ENCODE measurements at places on chromosomes 1 and 21.

- no peaks in the 10 kb centered on the region for H3K4me1 ChIP-seq
- no peaks in the 10 kb centered on the region for H3K27me3 ChIP-seq
These were observed 210.8 kb downstream of the COL11A1 start for GRCh38 chr1:102897557-102897956.

DNA sequence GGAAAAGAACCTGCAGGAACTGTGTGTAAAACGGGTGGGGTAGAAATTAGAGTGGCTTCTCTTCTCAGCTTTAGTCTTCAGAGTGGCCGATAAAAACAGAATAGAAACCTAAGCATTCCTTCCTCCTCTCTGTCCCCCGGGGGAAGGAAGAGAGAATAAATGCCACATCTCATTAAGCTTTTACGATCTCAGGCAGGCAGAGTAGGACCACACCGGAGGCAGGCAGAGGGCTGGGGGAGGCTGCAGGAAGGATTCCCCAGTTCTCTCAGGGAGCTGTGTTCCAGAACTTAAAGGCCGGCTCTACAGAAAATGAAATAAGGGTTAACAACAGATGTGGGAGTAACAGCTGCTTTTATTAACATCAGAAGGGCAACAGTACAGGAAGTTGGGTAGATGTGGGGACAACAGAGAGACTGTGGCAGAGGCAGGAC, 24.5 kb upstream of the MEF2D start:
- H3K27ac ChIP-seq = no peak overlapping the region
- no peak for DNase-seq
- no peak overlapping the region for H3K4me3 ChIP-seq

DNA sequence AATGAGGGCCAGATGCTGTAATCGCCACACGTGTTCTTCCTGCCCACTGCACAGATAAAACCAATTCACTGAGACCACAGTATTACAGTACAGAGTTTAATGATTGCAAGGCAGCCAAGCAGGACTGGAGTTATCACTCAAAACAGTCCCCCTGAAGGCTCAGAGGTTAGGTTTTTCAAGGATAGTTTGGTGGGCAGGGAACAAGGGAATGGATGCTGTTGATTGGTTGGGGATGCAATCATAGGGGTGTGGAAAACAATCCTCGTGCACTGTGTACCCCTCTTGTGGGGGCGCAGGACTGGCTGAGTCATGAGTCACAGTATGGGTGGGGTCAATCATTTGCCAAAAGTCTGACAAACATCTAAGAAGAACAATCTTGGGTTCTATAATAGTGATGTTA, 12.4 kb upstream of the USP1 start:
- H3K4me1 ChIP-seq = no peaks in the 10 kb centered on the region
- H3K36me3 ChIP-seq = no peaks in the 10 kb centered on the region
- H3K27ac ChIP-seq = no peak overlapping the region
- H3K4me3 ChIP-seq = no peak overlapping the region

DNA sequence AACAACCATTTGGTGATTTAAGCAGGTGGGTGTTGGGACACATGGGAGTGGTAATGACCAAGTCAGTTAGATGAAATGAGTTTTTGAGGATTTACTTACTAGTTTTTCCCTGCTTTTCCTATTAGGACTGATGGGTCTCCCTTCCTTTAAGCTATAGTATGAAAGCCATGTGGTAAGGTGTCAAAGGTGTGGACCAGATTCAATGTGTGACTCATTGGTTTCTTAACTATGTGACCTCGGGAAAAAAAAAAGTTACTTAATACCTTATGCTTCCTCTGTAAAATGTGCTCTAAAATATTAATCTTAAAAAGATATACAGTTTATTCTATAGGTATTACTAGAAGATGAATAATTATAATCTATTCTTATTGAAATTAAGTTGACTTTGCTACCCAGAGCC, 93.7 kb downstream of the DUSP10 start:
- H3K27ac ChIP-seq = no peak overlapping the region
- H3K36me3 ChIP-seq = no peaks in the 10 kb centered on the region
- DNase-seq = no peak
- no peak overlapping the region for H3K4me3 ChIP-seq
- H3K4me1 ChIP-seq = peaks cover 11% of the 10 kb centered on the region
- no peaks in the 10 kb centered on the region for H3K27me3 ChIP-seq

DNA sequence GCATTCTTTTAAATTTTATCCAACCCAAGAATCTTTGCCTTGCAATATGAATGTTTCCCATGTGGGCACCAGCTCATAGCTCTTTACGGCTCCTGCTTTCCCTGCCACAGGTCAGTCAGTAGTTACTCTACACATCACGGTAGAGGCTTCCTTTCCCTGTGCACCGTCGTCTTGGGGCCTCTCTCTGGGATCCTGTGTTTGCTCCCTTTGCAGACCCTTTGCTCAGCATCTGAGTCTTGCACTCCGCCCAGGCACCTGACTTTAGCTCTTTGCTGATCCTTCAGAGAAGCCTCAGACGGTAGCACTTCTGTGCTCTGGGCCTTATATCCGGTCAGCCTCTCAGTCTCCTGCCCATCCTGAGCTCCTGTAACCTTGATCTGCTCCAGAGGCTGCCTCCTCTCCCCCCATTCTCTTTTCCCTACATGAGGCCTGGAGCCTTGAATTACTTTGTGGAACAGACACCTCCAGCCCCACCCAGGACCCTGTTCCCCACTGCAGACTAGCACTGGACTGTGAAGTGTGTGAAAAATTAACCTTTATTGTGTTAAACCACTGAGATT, 183.5 kb upstream of the HMGB4 start:
- no peak overlapping the region for H3K27ac ChIP-seq
- DNase-seq = peak; percentile 52
- no peak overlapping the region for H3K4me3 ChIP-seq
- no peaks in the 10 kb centered on the region for H3K4me1 ChIP-seq
- H3K27me3 ChIP-seq = no peaks in the 10 kb centered on the region

- no peaks in the 10 kb centered on the region for H3K36me3 ChIP-seq
- peak; percentile 98 for DNase-seq
- H3K27ac ChIP-seq = peak within 1 kb of the TSS; percentile 99
- peaks cover 26% of the 10 kb centered on the region for H3K4me1 ChIP-seq
- peak within 1 kb of the TSS; percentile 96 for H3K4me3 ChIP-seq
These were observed at the start of gene NUDC for GRCh38 chr1:26921540-26922430. Gene NUDC, plus strand, starts transcription at chr1:26921743. Its CDS starts 106 bp downstream, at chr1:26921849.

- DNase-seq = no peak
- no peaks in the 10 kb centered on the region for H3K27me3 ChIP-seq
These were observed 34.5 kb upstream of the MAP1LC3C start for GRCh38 chr1:242033447-242033846.

- DNase-seq = no peak
- no peaks in the 10 kb centered on the region for H3K27me3 ChIP-seq
- no peak overlapping the region for H3K27ac ChIP-seq
These were observed 18.7 kb upstream of the LRRC47 start for GRCh38 chr1:3814771-3815561.

DNA sequence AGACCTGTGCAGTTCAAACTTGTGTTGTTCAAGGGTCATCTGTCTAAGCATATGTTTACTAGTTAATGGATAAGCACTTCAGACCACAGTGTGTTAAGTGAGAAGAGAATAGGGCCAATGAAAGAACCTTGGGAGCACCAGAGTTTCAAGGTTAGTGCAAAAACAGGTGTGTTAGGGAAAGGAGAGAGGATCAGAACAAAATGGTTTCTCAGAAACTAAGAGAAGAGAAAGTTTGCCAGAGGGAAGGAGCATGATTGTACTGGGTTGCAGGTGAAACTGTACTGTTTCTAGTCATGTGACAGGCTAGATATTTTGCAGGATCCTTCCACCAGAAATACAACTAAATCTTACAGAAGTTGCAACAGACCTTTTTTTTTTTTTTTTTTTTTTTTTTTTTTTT, 23.3 kb downstream of the RPRD2 start:
- no peak overlapping the region for H3K27ac ChIP-seq
- no peak overlapping the region for H3K4me3 ChIP-seq
- H3K36me3 ChIP-seq = no peaks in the 10 kb centered on the region
- no peak for DNase-seq

- peaks cover 14% of the 10 kb centered on the region for H3K27me3 ChIP-seq
- H3K4me1 ChIP-seq = peaks cover 40% of the 10 kb centered on the region
- H3K27ac ChIP-seq = no peak overlapping the region
- DNase-seq = no peak
- H3K36me3 ChIP-seq = no peaks in the 10 kb centered on the region
These were observed 3.0 kb downstream of the IGSF21 start for GRCh38 chr1:18110598-18110939.

GRCh38 chr1:17381161-17381560, 9.2 kb downstream of the PADI6 start:
- H3K36me3 ChIP-seq = no peaks in the 10 kb centered on the region
- H3K4me1 ChIP-seq = no peaks in the 10 kb centered on the region
- no peak overlapping the region for H3K4me3 ChIP-seq
- no peak overlapping the region for H3K27ac ChIP-seq

GRCh38 chr1:154529308-154529707, 27.1 kb upstream of the SHE start:
- H3K27me3 ChIP-seq = no peaks in the 10 kb centered on the region
- no peaks in the 10 kb centered on the region for H3K36me3 ChIP-seq
- no peak overlapping the region for H3K4me3 ChIP-seq
- DNase-seq = no peak
- H3K4me1 ChIP-seq = no peaks in the 10 kb centered on the region

GRCh38 chr1:179030130-179030529, 4.4 kb downstream of the FAM20B start:
- H3K27me3 ChIP-seq = no peaks in the 10 kb centered on the region
- H3K4me1 ChIP-seq = peaks cover 27% of the 10 kb centered on the region

DNA sequence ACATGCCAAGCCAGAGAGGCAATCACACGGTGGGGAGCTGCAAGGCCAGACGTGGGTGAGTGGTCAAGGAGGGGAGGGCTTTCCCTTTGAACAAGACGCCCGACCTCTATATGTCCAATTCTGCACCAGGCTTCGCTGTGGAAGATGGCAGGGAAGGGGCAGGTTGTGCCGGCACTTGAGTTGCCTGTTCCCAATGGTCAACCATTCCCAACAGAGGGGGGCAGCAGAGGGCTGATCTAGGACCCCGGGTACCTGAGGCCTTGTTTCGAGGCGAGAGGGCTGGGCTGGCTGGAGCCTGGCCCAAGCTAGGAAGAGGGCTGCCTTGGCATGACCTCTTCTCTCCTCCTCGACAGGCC, 64.9 kb downstream of the TMEM53 start:
- no peak overlapping the region for H3K27ac ChIP-seq
- no peak overlapping the region for H3K4me3 ChIP-seq
- no peaks in the 10 kb centered on the region for H3K36me3 ChIP-seq
- H3K27me3 ChIP-seq = no peaks in the 10 kb centered on the region

DNA sequence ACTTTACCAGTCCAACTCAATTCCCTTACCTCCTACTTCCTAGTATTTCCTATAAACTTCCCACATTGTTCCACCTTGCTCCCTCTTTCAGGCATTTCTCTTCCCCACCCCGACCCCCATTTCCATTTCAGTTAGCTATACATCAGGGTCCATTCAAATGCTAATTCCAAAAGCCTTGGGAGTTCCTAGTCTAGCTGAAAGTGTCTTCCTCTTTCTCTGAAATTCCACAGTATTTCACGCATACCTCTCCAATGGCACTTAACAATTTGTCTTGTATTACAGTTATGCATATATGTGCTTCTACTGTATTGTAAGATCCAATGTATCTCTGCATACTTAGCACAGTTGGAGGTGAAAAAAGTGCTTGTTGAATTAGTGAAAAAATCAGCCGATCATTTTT, 94.9 kb downstream of the ZNF644 start:
- H3K4me1 ChIP-seq = peaks cover 40% of the 10 kb centered on the region
- no peak overlapping the region for H3K4me3 ChIP-seq
- DNase-seq = no peak
- H3K36me3 ChIP-seq = no peaks in the 10 kb centered on the region
- no peaks in the 10 kb centered on the region for H3K27me3 ChIP-seq

DNA sequence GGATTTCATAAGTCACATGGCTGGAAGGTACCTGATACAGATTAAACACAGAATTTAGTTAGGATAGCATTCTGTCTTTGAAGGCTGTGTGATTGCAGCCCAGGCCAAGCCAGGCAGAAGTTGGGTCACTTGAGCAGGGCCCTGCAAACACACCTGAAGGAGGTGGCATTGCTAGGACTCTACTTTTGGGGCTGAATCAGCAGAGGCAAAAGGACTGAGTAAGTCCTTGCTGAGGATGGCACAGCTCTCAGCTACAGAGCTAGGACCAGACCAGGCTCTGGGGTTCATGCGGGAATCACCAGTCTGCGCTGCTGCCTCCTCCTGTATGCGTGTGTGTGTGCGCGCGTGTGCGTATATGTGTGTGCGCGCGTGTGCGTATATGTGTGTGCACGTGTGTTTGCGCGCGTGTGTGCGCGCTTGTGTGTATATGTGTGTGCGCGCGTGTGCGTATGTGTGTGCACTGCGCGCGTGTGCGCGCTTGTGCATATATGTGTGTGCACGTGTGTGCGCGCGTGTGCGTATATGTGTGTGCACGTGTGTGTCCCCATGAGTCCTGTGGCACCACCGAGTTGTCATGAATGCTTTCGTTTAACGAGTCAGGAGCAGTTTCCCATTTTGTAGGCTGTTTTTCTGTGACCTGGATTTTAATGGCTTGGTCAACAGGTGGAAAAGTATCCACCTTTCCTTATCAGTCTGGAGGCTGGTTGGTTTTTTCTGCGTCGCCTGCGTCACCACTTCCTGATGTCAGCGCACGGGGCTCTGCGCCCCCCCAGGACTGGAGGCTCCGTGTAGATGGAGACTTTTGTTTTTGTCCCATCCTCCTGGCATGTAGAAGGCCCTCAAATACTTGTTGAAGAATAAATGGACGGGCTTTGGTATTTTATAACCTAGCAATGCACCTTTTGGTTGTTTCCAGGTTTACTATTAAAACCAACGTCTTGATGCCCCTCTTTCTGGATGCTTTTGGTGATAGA, 34.7 kb downstream of the ADARB1 start:
- H3K27ac ChIP-seq = no peak overlapping the region
- peaks cover 23% of the 10 kb centered on the region for H3K4me1 ChIP-seq
- no peaks in the 10 kb centered on the region for H3K36me3 ChIP-seq
- H3K4me3 ChIP-seq = no peak overlapping the region
- no peak for DNase-seq

Data from vagina (tissue), 2 donors.